Cortex of kidney (tissue), 1 donor: ENCODE measurements at places on chromosomes 1 and 21.

DNA sequence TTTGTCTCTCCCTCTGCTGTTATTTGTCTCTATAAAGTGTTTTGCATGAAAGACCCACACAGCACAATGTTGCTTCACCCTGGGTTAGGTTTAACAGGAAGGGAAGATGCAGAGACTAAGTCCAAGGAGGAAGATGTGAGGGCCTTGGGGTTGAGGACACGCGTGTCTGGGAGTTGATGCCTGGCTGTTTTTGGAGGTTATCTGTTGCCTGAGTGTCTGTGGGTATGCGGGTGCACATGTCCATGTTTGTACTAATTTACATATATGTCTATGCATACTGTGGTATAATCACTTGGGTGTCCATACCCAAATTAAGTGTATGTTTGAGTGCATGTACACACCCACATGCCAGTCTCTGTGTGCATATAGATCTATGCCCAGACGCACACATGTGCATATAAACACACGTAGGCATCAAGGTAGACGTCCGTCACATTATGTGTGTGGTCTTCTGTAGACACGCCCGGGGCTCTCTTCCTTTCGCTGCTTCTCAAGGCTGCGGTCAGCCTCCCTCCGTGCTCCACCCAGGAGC, 962 bp upstream of the MAN1C1 start:
- no peak for DNase-seq

- DNase-seq, result no peak
These were observed 20.6 kb upstream of the APOBEC4 start for GRCh38 chr1:183673605-183674323.

DNA sequence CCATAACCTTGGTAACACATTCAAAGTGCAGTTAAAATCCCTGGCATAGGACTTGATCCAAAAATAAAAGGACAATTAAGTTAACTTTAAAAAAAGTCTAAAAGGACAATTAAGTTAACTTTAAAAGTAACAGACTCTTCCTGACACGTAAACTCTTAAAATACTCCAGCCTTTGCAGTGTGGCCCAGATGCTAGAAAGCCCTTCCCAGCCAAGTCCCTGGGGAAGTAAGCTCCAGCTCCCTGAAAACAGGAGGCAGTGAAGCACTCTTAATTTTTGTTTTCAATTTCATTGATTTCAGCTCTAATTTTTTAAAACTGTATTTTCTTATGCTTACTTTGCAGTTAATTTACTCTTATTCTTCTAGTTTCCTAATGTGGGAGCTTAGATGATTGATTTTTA, 5.1 kb upstream of the AIM2 start:
- DNase-seq, result no peak

- DNase-seq, result no peak
These were observed 3.2 kb upstream of the BEST4 start for GRCh38 chr1:44790968-44791801.
